ENCODE measurements at places on chromosomes 3 and 15.
A peak's percentile ranks its signal among the peaks of the same experiment; 100 is the strongest.

GRCh38 chr15:60737217-60737616 is 258.3 kb upstream of the ICE2 start:
- DNase-seq = no peak

- no peak for DNase-seq
Observed at GRCh38 chr3:114093016-114093380, 36.5 kb downstream of the QTRT2 start.

DNA sequence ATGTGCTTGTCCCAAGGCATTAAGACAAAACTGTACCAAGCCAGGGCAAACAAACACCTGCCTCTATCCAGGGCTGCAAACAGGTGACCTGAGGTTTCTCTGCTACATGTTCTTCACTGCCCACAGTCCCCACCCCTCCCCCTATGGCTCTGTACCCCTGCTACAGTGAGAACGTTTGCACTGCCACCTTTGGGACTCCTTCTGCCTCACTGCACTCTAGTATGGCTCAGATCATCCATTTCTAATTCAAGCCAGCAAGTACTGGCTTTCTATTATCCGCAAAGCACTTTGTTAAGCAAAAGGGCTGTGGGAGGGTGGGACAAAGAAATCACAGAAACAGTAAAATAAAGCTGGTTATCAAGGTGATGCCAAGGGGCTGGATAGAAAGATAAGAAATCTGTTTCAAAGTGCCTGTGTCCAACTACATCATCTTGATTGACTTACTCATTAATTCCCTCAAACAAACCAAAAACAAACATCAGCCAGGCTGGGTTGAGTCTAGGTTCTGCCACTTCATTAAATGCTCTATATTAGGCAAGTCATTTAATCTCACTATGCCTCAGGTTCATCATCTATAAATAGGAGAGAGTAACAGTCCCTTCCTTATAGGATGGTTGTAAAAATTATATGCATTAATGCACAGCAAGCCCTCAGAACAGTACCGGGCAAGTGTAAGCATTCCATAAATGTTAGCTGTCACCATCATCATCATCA is 95.3 kb downstream of the PDZRN3 start:
- DNase-seq = no peak

DNA sequence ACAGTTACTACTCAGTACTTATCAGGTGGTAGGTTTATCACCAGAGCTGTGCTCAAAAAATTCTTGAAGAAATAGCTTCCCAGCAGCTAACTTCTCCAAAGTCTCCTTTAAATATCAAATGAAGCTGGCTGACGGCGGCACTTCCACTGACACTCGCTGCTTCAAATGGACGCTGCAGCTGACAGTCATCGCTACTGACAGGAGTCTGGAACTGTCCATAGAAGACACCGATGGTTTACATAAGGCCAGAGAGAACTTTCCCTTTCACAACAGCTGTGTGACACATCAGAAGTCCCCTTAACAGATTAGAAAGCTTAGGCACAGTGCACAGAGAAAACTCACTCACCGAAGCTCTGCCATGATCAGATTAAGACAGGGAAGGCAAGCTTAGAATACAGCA is 270.2 kb downstream of the SHOX2 start:
- DNase-seq = peak; percentile 26

GRCh38 chr3:180630371-180630770 is 28.4 kb downstream of the TTC14 start:
- no peak for DNase-seq

GRCh38 chr3:160638184-160638583 is 38.8 kb upstream of the ARL14 start:
- DNase-seq = no peak

GRCh38 chr3:74107451-74107850 is 482.7 kb upstream of the PDZRN3 start:
- DNase-seq = no peak

DNA sequence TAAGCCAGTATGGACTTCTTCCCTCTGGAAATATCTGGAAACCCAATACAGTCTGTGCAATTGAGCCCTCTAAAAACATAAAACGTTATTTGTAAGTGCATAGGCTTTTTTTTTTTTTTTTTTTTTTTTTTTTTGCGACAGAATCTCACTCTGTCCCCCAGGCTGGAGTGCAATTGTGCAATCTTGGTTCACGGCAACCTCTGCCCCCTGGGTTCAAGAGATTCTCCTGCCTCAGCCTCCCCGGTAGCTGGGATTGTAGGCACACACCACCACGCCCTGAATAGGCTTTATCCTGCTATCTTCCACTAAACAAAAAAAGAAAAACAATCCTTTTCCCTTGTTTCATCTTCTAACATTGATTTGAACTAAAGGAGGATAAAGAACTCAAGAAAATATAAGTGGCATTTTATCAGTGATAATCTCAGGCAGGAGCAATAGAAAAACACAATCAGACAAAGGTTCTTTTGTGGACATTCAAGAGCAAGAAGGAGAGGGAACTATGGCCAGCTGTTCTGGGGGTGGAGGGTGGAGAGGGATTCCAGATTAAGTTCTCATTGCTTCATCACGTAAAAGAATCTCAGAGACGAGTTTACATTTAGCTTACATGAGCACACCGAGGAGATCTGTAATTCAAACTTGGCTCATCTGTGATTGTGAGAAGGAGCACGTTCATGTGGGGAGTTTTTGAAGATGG is 68.6 kb downstream of the ITGB5 start:
- no peak for DNase-seq

DNA sequence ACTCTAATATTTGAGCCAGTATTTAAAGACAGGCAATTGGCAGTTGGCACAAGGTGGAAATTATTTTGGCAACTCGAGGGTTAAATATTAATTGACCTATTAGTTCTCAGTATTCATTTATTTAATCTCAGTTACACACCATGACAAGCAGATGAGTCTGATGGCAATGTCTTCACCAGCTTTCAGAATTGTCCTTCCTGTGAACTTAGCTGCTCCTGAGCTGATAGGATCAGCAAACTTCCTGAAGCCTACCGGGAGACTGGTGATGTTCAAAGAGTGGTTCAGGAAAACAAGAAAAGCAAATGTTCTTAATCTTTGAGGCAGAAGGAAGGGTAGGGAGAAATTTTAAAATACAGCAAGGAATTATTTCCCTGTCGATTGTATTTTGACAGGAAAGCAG is 522.2 kb downstream of the SOX2 start:
- no peak for DNase-seq

- no peak for DNase-seq
Observed at GRCh38 chr3:116051040-116051439, 394.2 kb downstream of the LSAMP start.

- no peak for DNase-seq
Observed at GRCh38 chr3:179174898-179175297, 26.7 kb downstream of the PIK3CA start.

DNA sequence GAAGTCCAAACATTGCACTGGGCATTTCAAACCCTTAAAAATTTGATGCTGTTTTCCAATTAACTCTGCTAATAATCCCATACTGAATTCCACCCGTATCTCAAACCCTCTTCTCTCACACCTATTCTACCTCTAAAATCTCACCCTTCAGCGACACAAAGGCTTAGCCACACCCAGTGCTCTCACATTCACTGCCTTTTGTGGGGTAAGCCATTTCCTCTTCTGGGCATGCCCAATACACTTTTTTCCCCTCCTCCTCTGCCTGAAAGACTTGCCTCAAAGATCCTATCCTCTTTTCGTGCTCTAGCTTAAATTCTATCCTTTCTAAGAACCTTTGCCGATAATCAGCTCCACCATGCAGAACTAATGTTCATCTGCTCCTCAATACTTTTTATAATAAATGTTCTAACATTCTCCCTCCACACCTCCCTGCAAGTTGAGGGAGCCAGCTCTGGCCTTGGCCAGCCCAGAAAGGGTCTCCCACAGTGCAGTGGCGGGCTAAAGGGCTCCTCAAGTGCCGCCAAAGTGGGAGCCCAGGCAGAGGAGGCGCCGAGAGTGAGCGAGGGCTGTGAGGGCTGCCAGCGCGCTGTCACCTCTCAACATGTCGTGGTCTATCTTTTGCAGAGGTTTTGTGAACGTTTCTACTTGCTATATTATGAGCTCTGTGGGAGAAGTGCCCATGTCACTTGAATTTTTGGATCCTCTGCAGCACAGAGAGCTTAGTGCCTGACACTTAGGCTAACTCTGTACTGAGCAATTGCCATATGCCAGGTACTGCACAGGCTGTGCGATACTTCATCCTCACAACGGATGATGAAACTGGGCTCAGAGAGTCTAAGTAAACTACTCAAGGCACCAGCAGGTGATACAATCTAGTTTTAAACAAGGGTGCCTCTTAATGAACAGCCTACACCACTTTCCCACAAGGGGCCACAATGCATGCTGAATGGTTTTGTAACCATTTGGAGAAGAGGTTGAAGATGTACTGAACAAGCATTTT is 53.6 kb upstream of the BCL6 start:
- no peak for DNase-seq

DNA sequence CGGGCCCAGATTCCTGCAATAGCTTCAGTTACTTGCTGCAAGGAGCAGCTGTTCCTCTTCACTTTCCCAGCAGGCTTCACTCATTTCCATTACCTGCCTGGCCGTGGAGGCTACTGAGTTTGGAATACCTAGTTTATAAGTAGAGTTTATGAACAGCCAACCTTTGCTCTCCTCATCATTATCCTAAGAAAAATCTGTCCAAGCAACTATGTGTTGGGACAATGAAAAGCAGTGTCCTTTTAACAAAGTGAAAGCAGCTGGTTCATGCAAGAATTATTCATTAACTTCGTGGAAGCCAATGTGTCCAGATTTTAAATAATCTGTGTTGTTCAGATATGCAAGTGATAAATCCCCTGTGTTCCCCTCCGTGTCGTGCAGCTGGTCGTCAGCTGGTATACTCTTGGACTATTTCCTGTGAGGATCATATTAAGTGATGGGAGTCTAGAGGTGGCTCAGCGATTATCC is 39.3 kb upstream of the SSR3 start:
- no peak for DNase-seq

DNA sequence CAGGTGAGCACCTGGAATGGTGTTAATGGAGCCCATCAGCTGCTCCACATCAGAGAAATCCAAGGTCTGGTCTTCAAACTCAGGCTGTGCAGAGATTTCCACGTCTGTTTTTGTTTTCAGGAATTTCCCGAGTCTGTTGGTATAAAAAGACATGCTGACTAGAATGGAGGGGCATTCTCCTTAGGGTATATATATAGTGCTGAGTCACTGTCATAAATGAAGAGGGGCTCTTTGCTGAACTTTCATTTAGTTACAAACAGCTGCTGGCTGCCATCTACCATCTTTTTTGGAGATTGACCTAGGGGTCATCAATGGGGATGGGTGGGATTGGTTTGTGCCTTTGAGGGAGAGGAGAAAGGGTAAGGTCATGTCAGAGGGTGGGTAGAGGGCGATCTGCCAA is 27.1 kb downstream of the FSD2 start:
- DNase-seq = no peak

- DNase-seq = no peak
Observed at GRCh38 chr3:48982016-48982415, 8.0 kb upstream of the P4HTM start.

DNA sequence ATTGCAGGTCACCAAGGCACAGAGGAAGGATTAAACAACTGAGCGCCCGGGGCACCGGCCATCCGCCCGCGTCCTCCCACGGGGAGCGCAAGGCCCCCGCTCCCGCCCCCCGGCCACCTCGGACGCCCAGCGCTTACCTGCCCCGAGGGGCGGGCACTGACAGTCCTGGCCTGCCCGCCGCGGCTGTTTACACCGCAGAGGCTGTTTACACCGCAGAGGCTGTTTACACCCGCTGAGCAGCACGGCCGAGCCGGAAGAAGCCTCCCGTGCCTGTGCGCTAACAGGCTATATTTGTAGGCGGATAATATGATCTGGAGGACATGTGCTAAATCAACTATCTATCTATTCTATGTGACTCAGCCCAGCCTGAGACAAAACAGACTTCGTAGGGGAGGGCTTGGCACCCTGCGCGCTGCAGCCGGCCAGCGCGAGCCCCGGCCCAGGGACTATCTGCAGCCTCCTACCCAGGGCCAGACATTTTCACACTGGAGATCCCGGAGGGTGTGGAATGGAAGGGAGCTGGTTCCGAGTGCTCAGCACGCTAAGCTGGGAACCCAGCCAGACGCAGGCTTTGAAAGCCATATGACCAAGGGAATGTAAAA is at the start of gene LRRC2:
Gene LRRC2, minus strand, starts transcription at position 263 of the 602 bp plus-strand sequence. CDS start 14,711 bp downstream, outside the sequence.
- peak; percentile 62 for DNase-seq

- no peak for DNase-seq
Observed at GRCh38 chr15:82972990-82973389, 13.0 kb upstream of the RAMAC start.

GRCh38 chr3:1380926-1381646 is 288.3 kb downstream of the CNTN6 start:
- no peak for DNase-seq

DNA sequence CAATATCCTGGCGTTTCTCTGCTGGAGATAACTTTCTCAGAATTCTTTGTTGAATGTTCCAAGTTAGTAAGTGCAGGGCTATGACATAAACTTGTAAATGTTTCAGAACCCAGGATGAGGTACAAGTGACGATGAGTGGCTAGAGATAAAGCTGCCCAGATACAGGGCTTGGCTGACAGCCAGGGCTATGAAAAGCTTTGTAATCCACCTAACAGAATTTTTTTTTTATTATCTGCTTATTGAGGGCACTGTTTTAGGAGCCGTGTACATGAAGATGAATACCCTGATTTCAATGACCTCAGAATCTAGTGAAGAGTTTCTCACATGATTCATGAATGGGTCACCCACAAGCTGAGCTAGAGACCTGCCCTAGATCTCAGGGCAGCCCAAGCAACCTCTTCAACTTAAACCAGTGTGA is 431.4 kb downstream of the DIPK2A start:
- peak; percentile 41 for DNase-seq

DNA sequence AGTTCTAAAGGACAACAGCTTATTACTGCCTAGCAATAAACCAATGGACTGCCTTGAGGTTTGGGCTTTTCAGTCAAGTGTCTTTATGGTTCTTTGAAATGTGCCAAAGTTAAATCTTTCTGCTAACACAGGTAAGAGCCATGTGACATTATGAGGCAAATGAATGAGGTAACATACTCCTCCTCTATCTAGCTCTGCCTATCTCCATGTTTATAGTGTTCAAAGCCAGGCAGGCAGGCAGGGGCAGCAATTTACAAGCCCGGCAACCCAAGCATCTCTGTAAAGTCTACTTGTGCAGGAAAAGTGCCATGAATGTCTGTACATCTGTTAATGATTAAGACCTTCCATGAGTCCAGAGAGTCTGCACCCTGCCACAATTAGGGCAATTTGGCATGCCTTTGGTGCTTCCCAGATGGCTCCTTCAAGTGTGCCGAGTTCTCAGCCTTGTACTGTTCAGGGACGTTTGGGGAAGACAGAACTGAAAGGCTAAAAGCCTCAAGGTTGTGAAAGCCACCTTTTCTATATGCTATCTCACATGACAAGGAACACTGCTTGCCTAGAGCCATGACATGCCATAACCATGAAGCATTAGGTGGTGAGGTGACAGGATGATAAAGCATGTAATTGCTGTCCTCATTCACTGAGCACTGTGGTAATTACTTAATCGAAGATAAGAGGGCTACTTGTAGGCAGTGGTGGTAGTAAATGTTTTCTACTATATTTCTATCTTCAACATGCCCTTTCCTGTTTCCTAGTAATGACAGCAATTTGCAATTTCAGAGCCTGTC is 41.4 kb upstream of the EIF1B start:
- DNase-seq = no peak

GRCh38 chr3:133295944-133296917 is 103.6 kb upstream of the BFSP2 start:
- no peak for DNase-seq

GRCh38 chr15:57752436-57752835 is 45.9 kb downstream of the POLR2M start:
- peak; percentile 62 for DNase-seq

All from left cardiac atrium (tissue), 4 donors.